Sciatic nerve (tissue), 2 donors: ENCODE measurements at places on chromosomes 3 and 15. TPM values are rescaled to one million over a fixed set of nuclear protein-coding genes. Genes with fewer than 3 reads are reported as not detected.

GRCh38 chr15:99504823-99505551, 60.8 kb upstream of the MEF2A start:
- no peak for DNase-seq

DNA sequence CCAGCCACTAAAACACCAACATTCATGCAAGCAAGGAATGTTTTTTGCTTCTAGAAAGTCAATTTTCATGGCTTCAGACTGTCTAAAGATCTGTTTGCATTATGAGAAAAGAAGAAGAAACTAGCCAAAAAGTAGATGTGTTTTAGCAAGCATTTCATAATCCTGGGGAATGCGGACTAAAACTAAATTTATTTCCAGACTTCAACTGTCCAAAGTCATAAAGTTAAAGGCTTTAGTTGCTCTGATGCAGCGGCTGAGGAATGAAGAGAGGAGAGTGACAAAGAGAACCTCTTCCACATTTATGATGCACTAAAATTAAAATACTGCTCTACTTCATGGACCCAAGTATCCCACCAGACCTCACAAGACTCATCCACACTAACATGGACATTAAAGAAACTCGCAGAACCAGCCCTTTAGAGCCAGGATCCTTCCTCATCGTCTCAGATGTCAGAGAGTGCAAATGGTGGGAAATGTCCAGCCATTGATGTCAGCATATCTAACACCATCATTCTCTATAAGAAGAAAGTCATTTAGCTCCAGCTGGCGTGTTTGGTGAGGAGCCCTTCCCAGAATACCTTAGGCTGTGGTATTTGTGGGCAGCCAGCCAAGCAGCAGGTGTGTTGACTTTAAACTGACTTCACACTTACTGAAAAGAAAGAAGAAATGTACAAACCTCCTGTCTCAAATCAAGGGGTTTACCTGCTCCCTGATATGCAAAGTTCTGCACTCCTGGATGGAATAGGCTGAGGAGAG, 17.4 kb downstream of the FYCO1 start:
- DNase-seq = no peak

GRCh38 chr3:95343767-95344166, 1280.9 kb downstream of the NSUN3 start:
- DNase-seq = no peak

- no peak for DNase-seq
Observed at GRCh38 chr3:181917027-181917426, 205.3 kb downstream of the SOX2 start.

GRCh38 chr3:190883973-190884832, 21.7 kb upstream of the GMNC start:
- DNase-seq = no peak

Gene PP2D1
- total RNA-seq = not detected
